ENCODE measurements at places on chromosomes 4 and X.

- no peak for DNase-seq
Measured at GRCh38 chr4:10998846-10999245, 314.3 kb upstream of the CLNK start.

- DNase-seq: no peak
Measured at GRCh38 chr4:180688480-180688879, 1554.7 kb upstream of the TENM3 start.

- no peak for DNase-seq
Measured at GRCh38 chr4:177016541-177017141, 223.9 kb upstream of the VEGFC start.

GRCh38 chrX:154350429-154351182, 23.8 kb downstream of the FLNA start:
- DNase-seq: no peak

- DNase-seq: no peak
Measured at GRCh38 chr4:158302076-158302866, 92.0 kb downstream of the TMEM144 start.

DNA sequence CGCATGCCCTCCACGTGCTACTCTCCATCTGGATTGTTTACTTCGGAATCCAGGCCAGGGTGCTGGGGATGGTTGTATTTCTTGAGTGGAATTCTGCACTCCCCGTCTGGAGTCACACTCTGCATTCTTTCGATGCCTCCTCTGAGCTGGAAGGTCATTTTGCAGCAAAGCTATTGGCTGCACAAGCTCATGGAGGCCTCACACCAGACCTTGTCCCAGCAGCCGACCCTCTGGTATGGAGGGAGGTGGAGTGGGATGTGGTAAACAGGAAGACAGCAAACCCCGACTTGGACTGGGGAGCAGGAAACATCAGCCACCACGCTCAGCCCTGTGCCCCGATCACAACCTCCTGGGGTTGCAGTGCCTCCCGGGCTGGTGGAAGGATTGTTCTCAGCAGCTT, 225.3 kb upstream of the LNX1 start:
- DNase-seq: no peak

- DNase-seq: no peak
Measured at GRCh38 chr4:6381571-6382123, 90.8 kb downstream of the PPP2R2C start.

DNA sequence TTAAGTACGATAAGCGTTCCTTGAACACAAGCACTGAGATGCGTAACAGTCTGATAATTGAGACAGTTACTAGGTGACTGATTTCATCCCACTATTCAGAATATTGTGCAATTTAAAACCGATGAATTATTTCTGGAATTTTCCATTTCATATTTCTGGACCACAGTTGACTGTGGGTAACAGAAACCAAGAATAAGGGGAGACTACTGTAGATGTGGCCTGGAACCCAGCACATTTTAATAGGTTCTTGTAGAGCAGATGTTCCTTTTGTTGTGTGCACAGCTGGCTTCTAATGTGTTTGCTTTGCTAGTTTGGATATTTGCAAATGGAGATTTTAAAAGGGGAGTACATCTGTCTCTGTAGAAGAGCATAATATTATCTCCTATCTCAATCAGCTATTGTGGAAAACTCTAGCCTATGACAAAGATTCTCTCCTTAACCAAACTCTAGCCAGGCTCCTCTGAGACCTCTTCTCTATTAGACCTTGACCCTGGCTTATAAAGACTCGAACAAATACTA, 16.4 kb downstream of the NAAA start:
- DNase-seq: no peak

DNA sequence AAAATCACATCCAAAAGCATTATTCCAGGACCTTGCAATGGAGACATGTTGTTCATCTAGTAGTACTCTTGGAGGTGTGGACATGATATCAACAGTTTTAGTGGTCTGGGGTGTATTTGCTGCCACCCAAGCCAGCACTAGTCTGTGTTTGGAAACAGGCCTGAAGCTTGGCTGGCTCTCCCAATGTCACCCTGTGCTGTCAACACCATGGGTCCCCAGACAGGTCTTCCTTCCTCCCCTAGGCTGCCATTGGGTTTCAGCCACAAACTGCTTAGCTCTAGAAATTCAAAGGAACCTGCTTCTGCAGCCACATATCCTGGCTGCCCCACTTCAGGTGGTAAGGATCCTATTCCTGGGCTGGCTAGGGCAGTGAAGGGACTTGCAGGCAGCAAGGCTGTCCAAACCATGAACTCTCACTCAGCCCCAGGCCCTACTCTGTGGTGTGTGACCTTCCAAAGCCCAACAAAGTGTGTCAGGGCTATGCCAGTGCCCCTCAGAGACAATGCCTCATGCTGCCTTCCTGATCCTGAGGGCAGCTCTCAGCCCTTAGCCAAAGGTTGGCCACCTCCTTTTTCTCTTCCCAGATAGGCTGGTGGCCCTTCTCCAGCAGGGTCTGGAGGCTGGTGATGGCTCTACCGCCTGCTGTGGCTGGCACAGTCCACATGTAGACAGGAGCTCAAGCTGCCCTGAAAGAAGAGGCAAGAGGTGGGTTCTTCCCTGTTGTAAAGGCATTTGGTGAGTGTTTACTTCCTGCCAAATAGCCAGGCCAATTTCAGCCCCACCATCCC, 18.3 kb downstream of the AMER1 start:
- no peak for DNase-seq

DNA sequence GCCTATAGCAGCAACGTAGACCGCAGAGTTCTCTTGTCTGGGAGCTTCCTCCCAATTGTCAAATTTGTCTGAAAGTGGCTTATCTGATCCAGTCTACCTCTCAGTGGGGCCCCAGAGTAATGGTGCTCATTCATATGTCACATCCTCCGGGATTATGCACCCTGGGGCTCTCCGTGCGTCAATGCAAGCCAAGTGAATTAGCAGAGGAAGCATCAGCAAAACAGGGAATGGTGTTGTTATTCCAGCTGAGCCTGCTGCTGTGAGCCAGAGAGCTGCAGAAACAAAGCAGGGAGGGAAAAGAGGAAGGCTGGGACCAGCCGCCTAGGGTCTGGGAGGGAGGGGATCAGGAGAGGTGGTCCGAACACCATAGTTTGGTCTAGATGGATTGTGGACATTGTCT, 95.2 kb downstream of the CLNK start:
- DNase-seq: no peak

- DNase-seq: no peak
Measured at GRCh38 chr4:90584051-90584450, 456.9 kb downstream of the CCSER1 start.

GRCh38 chr4:124997124-124997523, 284.6 kb upstream of the ANKRD50 start:
- DNase-seq: no peak

DNA sequence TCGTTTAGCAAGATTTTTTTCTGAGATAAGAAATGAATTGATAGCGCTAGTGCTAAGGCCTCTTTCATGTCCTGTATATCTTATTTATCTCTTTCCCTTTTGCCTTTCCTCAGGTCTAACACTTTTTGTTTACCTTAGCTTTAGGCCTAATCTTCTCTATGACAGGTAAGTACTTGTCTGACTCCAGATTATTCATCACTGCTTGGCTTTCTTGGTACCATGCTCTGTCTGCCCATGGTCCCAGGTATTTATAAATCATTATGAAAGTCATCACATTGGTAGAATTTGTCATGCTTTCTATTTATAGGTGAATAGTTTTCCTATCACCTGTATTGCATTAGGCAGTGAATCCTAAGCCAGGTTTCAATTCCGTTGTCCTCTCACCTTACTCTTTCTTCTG, 99.5 kb upstream of the CTSO start:
- DNase-seq: no peak

DNA sequence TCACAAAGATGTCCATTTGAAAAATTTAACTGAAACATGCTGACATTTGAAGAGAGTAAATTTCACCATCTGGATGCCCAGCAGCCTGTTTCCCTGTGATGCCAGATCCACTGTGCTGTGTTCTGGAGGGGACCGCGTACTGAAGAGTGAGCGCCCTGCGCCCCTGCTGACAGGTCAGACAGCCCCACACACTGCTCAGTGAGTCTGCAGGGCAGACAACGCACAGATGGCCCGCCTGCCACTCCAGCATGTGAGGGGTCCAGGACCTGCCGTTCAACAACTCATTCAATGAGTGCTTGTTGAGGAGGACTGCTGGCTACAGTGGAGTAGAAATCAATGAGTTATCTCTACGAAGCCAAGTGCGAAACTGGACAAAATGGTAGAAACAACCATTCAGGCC, 49.2 kb downstream of the FGFRL1 start:
- no peak for DNase-seq

DNA sequence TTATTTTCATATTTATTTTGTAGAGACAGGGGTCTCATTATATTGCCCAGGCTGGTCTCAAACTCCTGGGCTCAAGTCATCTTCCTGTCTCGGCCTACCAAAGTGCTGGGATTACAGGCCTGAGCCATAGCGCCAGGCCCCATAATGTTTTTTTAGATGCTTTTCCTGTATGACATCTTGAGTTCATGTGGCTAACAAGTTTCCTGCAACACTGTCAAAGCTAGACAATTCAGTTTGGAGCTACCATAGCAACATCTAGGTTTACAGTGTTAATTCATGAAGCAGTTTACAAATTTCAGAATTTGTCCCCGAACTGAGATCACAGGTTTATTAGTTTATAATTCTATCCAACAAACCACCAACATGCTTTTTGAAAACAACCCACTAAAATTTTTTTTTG, 6.4 kb upstream of the IL13RA2 start:
- DNase-seq: no peak

DNA sequence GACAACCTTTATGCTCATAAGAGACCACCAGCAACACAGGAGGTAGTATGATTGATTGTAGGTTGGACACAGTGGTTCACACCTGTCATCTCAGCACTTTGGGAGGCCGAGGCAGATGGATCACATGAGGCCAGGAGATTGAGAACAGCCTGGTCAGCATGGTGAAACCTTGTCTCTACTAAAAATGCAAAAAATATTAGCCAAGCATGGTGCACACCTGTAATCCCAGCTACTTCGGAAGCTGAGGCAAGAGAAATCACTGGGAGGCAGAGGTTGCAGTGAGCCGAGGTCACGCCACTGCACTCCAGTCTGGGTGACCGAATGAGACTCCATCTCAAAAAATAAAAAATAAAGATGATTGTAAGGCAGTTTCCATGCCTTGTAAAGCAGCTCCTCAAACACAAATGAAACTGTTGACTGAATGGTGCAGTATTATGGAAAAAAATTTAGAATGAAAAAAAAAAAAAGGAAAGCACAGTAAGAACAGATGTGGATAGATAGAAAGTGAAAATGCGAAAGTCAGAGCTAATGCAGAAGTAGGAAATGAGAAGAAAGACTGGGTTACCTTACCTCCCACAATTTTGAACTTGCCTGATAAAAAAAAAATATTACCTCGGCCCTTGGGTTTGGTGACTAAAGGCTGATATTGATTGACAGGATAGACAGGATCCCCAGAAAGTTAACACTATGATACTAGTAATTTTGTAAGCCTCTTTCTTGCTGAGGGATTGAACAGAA, 249.2 kb upstream of the TRAM1L1 start:
- no peak for DNase-seq

DNA sequence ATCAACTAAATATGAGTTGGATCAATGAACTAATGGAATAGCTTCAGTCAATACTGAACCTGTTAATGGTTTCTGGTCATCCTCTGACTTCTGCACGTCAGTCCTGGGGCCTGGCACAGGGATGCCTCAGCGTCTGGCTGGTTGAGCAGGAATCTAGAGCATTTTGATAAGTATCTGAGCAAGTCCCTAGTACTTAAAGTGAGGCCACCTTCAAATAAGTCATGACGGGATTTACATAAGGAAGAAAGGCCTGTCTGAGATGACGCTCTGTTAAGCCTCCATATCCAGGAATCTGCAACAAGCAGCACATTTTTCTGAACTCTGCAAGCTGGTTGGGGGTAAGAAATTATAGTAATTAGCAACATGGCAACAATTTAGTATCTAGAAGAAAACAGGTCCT, 83.2 kb upstream of the TBC1D9 start:
- DNase-seq: no peak

GRCh38 chr4:24453951-24454350, 130.4 kb downstream of the DHX15 start:
- no peak for DNase-seq

DNA sequence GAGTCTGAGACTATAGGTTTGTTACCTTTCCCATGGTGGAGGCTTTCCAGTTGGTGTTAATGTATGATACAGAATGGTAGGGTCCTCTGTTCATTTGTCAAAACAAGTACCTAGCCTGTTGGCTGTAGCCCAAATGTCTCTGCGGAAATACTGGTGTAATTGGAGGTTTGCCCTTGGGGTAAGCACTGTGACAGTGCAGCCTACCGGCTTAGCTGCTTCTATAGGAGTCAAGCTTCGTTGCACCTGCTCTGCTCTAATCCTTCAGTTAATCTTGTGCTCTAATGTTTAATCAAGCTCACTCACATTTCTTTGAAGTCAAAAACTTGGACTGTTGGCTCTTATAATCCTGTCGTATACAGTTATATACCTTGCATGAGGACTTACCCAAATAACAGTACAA, 203.4 kb downstream of the CCNG2 start:
- DNase-seq: no peak

GRCh38 chrX:142184756-142185602, 20.1 kb downstream of the MAGEC2 start:
- DNase-seq: no peak

- DNase-seq: no peak
Measured at GRCh38 chr4:98802770-98803198, 126.1 kb downstream of the EIF4E start.

DNA sequence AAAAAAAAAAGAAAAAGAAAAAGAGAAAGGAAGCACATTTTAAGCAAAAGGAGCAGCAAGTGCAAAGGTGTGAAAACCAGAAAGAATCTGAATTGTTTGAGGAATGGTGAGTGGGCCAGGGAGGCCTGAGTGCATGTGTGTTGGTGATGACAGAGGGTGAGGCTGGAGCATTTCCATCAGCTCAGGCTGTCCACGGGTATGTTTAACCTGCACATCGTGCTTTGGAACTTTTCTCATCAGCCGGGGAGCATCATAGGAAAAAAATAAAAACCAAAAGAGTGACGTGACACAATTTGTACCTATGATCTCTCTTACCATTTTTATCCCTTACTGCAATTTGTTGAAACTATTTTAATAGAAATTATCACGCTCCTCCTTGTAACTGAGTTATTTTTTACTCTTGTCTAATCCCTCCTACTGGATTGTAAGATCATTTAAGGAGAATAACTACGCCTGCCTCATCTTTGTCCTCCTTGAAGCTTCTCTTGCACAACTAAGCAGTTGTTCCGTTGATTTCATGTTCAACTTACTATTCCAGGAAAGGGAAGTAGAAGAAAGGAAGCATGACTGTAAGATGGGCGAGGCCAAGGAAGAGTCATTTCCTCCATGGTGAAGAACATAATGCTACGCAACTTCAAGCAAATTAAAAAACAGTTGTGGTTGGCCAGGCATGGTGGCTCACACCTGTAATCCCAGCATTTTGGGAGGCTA, 7.0 kb downstream of the PALLD start:
- DNase-seq: no peak

DNA sequence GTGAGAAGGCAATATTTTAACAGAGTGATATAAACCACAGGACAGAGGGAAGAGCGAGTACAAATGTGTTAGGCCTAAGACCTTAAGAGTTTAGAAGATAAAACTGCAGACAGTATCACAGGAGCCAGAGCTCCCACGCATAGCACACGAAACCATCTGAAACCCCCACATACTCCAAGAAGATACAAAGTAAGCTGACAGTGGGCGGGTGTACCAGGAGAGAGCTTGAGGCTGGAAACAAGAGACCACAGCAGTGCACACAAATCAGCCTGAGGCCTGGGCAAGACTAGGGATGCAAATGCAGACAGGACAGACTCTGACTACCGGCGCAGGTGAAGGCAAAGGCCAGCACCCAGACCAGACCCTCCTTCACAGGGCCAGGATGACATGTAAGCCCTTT, 54.1 kb upstream of the ARHGAP24 start:
- DNase-seq: no peak

GRCh38 chr4:10117359-10118047, 904 bp upstream of the WDR1 start:
- DNase-seq: no peak
